ENCODE measurements at places on chromosomes 13 and 19.

DNA sequence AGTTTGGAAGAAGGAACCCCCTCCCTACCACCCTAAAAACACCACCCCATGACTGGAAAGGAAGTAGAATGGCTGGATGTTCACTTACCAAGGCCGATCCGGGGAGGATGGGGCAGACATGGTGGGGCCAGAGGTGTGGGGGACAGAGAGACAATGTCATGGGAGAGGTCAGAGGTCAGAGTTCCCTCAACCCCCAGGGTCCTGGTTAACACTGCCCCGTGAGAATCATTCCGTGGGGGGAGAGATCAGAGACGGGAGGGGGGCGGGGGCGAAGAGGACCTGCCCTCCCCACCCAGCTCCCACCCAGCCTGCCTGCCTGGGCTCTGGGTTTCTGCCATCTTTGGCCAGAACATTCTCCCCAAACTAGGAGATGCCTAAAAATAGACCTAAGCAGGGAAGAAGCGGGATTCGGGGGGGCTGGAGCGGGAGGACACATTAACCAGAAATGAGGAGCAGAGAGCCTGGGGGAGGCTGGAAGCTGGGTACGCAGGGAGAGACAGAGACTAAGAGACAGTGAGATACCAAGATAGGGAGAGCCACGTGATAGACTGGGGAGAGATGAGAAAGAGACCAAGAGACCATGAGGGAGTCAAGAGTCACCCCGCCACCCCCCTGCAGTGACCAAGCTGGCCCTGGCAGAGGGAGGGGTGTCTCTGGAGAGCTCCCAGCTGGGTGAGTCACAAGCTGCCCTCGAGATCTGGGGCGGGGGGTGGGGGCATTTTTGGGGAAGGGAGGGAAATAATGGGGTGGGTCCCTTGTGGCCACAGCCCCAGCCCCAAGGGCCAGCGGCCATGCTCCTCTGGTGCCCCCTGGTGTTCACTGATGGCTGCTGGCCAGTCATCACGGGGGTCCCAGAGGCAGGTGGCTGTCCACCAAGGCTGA is 6.1 kb upstream of the KANK2 start:
- no peak for ATAC-seq

GRCh38 chr19:50152578-50152977 is 10.5 kb downstream of the IZUMO2 start:
- no peak for ATAC-seq

GRCh38 chr19:45306518-45307027 is 16.1 kb downstream of the CKM start:
- no peak for ATAC-seq

- ATAC-seq: no peak
Measured at GRCh38 chr19:55208880-55209692, at the start of gene PTPRH. Gene PTPRH, minus strand, starts transcription at chr19:55209501. Its CDS starts 68 bp downstream, at chr19:55209433.

GRCh38 chr19:27738569-27739193 is 1474.3 kb downstream of the UQCRFS1 start:
- no peak for ATAC-seq

DNA sequence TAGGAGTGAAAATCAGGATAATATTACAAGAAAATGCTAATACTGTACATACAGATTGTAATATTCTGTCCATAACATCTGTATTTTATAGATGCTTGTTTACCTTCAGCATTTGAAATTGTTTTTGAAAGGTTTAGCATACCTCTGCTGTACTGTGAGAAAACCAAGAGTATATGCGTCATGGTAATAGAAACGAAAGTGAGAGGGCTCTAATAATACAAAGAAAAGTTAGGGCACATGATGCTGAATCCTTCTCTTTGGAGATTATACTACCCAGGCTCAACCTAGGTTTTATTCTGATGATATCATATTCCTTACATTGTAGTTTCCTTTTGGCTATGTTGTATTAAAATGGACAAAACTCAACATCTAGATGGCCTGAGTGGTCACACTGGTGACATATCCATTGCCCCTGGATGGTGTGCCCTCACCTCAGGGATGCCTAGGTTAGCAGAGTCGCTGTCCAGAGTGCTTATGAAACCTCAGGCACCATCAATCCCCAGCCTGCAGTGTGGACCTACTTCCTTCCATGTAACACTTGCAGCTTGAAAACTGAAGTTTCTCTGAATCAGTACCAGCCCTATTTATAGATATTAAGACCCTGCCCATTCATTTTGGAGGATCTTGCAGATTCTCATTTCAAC is 253.7 kb downstream of the KCTD12 start:
- ATAC-seq: no peak

DNA sequence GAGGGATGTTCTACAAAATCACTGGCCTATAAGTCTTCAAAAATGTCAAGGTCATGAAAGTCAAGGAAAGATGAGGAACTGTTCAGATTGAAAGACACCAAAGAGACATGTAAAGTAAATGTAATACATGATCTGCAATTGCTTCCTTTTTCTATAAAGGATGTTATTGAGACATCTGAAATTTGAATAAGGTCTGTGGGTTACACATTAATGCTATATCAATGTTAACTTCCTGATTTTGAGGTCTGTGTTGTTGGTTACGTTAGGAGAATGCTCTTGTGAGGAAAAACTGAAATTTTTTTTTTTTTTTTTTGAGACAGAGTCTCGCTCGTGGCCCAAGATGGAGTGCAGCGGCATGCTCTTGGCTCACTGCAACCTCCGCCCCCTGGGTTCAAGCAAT is 197.4 kb downstream of the RGCC start:
- no peak for ATAC-seq

GRCh38 chr13:113761136-113761535 is 2.1 kb downstream of the TMEM255B start:
- no peak for ATAC-seq

- no peak for ATAC-seq
Measured at GRCh38 chr19:29789007-29789406, 22.8 kb upstream of the CCNE1 start.

DNA sequence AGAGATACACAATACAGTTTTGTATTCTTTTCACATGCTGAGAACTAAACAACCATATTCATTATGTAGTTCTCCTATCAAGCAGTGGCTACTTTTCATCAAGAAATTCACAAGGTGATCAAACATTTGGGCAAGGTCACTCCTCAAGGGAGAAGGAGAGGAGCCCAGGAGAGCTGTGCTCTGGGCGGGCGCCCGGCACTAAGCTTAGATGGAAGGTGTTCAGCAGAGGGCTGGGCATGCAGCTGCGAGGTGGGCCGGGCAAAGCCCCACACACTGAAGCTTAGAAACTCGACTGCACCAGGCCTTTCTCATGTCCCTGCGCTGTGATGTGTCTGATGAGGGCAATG is 30.4 kb upstream of the SPACA7 start:
- no peak for ATAC-seq

GRCh38 chr13:111130116-111130508 is 15.0 kb downstream of the ARHGEF7 start:
- no peak for ATAC-seq

GRCh38 chr13:20274466-20274865 is 42.3 kb upstream of the GJB6 start:
- no peak for ATAC-seq

DNA sequence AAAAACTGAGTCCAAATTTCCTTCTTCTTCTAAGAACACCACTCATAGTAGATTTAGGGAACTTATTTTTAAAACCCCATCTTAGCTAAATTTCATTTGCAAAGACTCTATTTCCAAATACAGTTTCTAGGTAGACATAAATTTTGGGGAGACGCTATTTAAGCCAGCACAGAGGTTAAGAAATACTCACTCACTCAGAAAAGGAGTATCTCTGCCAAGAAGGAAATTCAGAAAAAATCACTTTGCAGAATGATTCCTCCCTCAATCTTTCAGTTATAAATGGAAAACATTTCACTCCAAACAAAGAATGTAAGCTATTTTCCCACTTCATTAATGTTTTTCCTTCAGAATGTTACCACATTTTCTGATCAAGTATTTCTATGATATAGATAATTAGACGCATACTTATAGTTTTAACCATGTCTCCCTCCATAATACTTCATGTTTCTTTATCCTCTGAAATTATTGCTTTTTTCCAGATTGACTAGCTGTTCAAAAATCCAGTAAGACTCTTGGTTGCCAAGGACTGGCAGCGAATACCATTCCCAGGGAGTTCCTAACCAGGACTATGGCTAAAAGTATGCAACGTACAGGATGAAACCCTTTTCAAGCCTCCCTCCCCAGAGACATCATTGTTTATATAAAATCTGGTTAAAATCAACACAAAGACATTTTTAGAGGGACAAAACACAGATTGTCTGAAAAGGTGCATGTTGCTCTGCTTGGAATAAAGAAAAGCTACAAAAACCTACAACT is 52.5 kb upstream of the RXFP2 start:
- no peak for ATAC-seq

DNA sequence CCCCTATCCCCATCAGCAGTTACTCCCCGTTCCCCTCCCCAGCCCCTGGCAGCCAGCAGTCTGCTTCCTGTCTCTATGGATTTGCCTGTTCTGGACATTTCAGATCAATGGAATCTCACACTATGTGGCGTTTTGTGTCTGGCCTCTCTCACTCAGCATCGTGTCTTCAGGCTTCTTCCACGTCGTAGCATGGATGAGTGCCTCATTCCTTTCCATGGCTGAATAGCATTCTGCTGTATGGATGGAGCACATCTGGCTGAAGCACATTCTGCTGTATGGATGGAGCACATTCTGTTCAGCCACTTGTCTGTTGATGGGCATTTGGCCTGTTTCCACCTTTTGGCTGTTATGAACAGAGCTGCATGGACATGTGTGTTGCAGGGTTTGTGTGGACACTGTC is 29.5 kb downstream of the CRTC1 start:
- ATAC-seq: no peak

DNA sequence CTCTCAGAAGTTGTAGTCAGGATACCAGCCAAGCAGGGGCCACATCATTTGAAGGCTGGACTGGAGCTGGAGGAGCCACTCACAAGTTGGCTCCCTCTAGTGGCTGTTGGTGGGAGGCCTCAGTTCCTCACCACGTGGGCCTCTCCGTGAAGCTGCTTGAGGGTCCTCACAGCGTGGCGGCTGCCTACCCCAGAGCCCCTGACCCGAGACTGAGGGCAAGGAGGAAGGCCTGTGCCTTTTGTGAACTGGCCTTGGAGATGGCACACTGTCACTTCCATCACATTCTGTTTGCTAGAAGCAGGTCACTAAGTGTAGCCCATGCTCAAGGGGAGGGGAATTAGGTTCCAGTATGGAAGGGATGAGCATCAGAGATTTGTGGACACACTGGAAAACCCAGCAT is 14.6 kb downstream of the GNA11 start:
- ATAC-seq: peak; percentile 65

DNA sequence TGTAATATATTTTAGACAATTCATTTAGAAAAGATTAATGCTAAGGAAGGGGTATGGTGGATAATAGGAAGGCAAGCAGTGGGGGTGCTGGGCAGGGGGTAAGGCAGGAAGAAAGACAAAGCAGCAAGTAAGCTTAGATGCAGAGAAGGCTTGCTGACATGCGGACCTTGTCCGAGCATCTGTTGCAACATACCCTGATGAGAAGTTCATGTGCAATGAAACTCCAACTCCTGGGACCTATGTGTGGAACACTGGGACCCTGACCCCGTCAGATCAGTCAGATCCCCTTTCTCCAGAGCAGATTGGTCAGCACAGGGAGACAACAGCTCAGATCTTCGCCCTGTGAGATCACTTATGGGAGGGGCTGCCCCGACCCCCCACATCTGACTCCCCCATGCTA is 71.3 kb upstream of the ZNF599 start:
- no peak for ATAC-seq

- ATAC-seq: no peak
Measured at GRCh38 chr19:40312533-40312932, 27.4 kb upstream of the AKT2 start.

DNA sequence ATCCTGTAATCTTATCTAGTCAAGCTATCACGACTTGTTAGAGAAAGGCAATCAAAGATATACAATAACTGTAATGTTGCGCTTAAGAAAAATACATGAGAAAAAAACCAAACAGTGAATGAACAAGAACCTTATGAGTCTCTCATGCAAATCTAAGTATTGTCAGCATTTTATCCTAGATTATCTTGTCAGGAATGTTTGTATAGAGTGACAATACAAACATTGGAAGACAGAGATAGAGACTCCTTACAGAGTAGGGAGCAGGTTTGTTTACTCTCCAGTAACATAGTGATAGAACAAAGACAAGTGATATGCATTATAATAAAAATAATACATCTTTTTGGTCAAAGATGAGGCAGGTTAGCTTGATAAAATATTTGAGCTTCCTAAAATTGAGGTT is 444.8 kb downstream of the SLITRK5 start:
- no peak for ATAC-seq

DNA sequence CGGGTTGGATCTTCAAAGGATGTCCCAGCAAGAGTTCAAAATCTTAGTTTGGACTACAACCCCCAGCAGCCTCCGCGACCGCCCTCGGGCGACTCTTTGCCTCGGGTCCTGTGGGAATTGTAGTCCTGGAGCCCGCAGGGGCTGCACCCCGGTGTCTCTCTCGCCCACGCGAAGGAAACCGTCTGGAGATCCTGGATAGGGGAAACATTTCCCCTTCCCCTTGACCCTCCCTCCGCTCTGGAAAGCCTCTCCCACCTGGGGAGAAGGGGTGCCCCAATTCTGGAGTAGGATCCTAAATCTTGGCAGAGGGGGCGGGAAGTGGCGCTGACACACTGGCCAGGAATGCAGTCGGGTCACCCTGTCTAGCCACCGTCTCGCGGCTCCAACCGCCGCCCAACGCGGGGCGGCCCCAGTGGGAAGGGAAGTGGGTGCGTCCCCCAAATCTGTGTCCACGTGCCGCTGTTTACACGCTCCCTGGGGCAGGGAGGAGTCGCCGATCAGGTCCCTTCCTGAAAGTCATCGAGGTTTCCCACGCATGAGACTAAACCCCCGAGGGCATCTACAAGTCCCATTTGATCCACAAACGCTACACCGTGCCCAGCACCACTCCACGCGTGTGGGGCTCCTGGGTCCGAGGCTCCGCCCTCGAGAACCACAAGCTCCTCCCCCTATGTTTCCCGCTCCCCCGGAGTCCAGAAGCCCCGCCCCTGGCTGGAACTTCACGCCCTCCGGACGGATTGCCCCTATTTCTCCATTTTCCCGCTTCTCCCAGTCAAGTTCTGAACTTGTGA is 761 bp upstream of the PPP1R13L start:
- peak; percentile 61 for ATAC-seq

GRCh38 chr13:48165063-48165462 is 67.9 kb upstream of the ITM2B start:
- ATAC-seq: no peak

- ATAC-seq: no peak
Measured at GRCh38 chr13:50616101-50616500, 227.4 kb downstream of the DLEU7 start.

GRCh38 chr13:22497991-22498780 is 682.6 kb upstream of the SGCG start:
- ATAC-seq: no peak

Data from activated CD4-positive, CD25-positive, alpha-beta regulatory T cell treated with anti-CD3 and anti-CD28 coated beads, Interleukin-2, amount 50 U/mL, for 24 hours (primary cell).